ENCODE measurements at places on chromosomes 12 and 14.

DNA sequence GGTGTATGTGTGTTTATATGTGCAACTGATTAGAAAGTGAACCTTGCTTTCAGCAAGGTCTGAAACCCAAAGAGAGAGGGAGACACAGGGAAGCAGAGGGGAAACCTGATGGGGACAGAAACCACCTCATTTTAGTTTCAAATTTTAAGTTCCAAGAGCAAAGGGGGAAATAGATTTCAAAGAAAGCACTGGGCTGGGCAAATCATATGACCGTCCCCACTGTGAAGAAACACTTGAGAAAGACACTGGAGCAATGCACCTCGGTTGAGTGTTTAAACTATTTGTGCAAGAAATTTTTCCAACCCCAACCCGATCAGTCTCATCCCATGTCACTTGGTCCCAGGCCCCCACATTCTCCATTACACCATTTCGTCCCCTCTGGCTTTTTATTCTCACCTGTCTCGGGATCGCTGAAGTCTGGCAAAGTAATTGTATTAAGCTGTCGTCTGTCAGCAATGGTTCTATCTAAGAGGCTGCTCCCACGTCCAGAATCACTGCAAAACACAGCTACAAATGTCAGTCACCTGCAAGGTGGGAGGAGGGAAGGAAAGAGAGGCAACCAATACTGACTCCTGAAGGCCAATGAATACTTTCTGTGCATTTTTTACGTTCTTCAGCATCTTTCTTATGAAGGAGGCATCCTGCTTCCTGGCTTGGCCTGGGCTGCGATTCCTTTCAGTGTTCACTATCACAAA is 205.7 kb downstream of the TTC7B start:
- no peak for DNase-seq

- no peak for DNase-seq
These were observed 214.2 kb downstream of the PPM1H start for GRCh38 chr12:62720661-62721330.

DNA sequence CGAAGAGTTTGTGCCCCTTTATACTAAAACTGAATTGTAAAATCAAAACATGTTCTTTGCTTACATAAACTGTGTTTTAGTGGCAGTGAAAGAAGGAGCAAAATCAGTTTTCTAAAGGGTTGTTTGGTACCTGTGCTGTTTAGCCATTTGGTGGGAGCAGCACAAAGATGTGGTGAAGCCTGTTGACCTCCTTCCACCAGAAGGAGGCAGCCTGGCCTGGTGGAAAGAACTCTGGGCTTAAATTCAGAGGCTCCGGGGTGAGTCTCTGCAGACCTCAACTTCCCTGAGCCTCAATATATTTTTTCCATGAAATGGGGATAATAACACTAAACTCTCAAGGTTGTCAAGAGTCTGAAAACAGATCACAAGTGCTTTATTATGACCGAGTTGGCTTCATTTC is 502.5 kb downstream of the VRK1 start:
- peak; percentile 20 for DNase-seq

- DNase-seq: no peak
These were observed 2.3 kb upstream of the MYBPC1 start for GRCh38 chr12:101592448-101592847.

DNA sequence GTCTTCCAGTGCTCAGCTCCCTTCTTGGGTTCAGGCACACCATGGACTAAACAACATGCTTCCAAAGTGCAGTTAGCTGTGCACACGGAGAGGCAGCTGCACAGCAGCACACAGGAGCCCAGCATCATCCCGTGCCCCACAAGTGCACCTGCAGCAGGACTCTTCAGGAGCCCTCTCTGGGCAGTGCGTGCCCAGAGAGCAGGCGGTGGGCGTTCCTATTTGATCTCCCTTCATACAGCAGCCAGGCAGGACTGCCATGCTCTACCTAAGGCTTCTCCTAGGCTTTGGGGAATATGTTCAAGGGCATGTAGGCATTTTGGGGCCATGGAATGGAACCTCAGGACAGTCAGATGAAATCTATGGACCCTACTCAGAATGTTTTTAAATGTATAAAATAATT is 35.5 kb downstream of the ANO2 start:
- no peak for DNase-seq

DNA sequence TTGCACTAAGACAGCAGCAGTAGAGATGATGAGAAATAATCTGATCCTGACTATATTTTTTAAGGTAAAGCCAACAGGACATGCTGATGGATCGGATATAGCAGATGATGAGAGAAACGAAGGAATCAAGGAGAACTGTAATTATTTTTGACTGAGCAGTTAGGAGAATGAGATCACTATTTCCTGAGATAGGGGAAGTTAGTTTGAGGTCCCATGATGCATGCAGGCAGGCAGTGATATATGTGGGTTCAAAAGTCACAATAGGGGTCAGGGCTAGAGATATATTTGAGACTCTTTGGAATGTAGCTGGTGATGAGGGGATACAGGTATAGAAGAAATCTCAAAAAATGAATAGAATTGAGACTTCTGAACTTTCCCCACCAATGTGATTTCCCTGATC is 107.6 kb downstream of the GTF2A1 start:
- no peak for DNase-seq
